ENCODE measurements at places on chromosomes 2 and 18. TPM values are rescaled to one million over a fixed set of nuclear protein-coding genes. Genes with fewer than 3 reads are reported as not detected.
A peak's percentile ranks its signal among the peaks of the same experiment; 100 is the strongest.

RFX8 gene
- total RNA-seq, result 2.3 TPM

AQP12B gene
- total RNA-seq, result not detected

RGPD3 gene
- not detected for total RNA-seq

NT5C1B gene
- not detected for total RNA-seq

CHRNG gene
- total RNA-seq, result not detected

PKP4 gene
- total RNA-seq, result 40.6 TPM

CABLES1 gene
- total RNA-seq, result 2.1 TPM

GALNT14 gene
- not detected for total RNA-seq

TBR1 gene
- total RNA-seq, result 0.05 TPM

L3MBTL4 gene
- not detected for total RNA-seq

LHCGR gene
- total RNA-seq, result not detected

GRCh38 chr2:197274349-197274748 is 36.2 kb downstream of the ANKRD44 start:
- H3K4me1 ChIP-seq, result peaks cover 65% of the 10 kb centered on the region
- H3K27me3 ChIP-seq, result no peaks in the 10 kb centered on the region
- peaks cover 35% of the 10 kb centered on the region for H3K36me3 ChIP-seq
- H3K27ac ChIP-seq, result no peak overlapping the region
- DNase-seq, result no peak

GRCh38 chr2:211439011-211439410 is 882.6 kb downstream of the CPS1 start:
- no peak overlapping the region for H3K27ac ChIP-seq
- no peaks in the 10 kb centered on the region for H3K36me3 ChIP-seq
- H3K27me3 ChIP-seq, result no peaks in the 10 kb centered on the region
- DNase-seq, result no peak
- H3K4me1 ChIP-seq, result no peaks in the 10 kb centered on the region
- no peak overlapping the region for H3K4me3 ChIP-seq

DNA sequence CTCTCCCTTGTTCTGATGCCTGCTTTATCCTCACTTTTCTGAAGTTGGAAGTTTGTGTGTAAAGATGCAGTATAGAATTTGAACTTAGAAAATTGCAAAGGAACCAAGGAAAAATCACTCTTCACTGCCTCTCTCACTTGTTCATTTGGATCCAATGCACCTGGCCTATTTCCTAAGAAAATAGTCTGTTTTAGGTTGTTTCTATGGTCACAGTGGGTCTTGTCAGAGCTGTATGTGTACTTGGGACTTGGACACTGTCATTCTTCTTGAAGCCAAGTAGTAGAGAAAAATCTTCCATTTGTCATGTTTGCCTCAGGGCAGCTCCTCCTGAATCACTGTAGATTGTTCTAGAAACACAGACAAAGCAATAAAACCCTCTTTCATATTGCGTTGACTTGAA is 80.3 kb upstream of the SESTD1 start:
- H3K27ac ChIP-seq, result no peak overlapping the region
- no peaks in the 10 kb centered on the region for H3K36me3 ChIP-seq
- H3K27me3 ChIP-seq, result no peaks in the 10 kb centered on the region
- H3K4me3 ChIP-seq, result no peak overlapping the region
- no peak for DNase-seq
- H3K4me1 ChIP-seq, result no peaks in the 10 kb centered on the region

DNA sequence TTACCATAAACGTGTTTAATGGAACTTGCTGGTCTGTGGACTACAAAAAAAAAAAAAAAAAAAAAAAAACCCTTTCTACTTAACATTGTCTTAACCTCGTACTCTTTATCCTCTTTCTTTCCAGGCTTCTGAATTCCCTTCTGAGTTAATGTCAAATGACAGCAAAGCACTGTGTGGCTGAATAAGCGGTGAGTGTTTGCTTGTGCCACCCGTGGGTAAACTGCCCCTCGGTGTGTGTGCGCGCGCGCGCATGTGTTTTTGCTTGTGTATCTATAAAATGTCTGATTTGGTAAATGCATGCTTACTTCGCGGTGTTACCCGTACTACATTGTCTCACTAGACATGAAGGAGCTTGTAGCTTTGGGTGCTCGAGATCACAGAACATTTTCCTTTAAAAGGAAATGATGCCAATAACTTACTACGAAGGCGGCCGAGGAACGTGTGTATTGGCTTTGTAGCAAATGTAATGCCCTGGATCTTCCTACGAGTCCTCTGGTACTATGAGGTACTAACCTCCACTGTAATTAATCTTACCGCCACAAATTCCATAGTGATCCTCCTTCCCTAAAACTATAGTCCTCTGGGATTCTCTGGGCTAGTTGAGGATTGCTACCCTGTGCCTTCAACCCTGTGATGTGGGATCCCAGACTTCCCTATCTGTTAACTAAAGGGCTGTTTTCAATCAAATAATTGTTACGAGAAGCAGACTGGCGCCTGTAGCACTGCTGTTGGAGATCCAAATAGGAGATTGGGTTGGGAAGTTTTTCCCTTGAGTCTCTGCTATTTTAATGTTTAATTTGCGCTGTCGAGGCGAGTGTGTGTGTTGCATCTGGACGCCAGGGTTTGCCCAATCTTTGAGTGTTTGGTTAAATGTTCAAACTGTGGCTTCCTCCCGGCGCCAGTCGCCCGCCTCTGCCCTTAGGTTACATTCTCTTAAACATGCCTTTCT is 1.1 kb downstream of the ID2 start:
- H3K27ac ChIP-seq, result peak overlapping the region; percentile 93
- peak; percentile 67 for DNase-seq
- peak overlapping the region; percentile 97 for H3K4me3 ChIP-seq
- H3K36me3 ChIP-seq, result peaks cover 27% of the 10 kb centered on the region
- H3K4me1 ChIP-seq, result peaks cover 24% of the 10 kb centered on the region

GRCh38 chr2:198453866-198454265 is 649.5 kb downstream of the PLCL1 start:
- no peak overlapping the region for H3K27ac ChIP-seq
- H3K4me1 ChIP-seq, result no peaks in the 10 kb centered on the region
- DNase-seq, result no peak
- no peak overlapping the region for H3K4me3 ChIP-seq

GRCh38 chr18:47246027-47246971 is 5.2 kb downstream of the SKOR2 start:
- peaks cover 71% of the 10 kb centered on the region for H3K27me3 ChIP-seq
- peak overlapping the region; percentile 48 for H3K27ac ChIP-seq
- peaks cover 3% of the 10 kb centered on the region for H3K4me1 ChIP-seq
- H3K4me3 ChIP-seq, result no peak overlapping the region
- H3K36me3 ChIP-seq, result peaks cover 9% of the 10 kb centered on the region
- no peak for DNase-seq

GRCh38 chr2:191773136-191773535 is 73.8 kb downstream of the CAVIN2 start:
- H3K4me3 ChIP-seq, result no peak overlapping the region
- H3K27ac ChIP-seq, result no peak overlapping the region
- peaks cover 5% of the 10 kb centered on the region for H3K27me3 ChIP-seq

DNA sequence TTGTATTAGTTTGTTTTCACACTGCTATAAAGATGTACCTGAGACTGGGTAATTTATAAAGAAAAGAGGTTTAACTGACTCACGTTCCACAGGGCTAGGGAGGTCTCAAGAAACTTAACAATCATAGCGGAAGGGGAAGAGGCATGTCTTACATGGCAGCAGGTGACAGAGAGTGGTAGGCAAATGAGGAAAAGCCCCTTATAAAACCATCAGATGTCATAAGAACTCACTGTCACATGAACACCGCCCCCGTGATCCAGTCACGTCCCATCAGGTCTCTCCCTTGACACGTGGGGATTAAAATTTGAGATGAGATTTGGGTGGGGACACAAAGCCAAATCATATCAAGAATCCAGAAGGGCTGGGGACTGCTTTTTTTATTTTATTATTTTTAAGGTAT is 120.0 kb downstream of the GALNT14 start:
- no peaks in the 10 kb centered on the region for H3K36me3 ChIP-seq
- DNase-seq, result no peak
- H3K27ac ChIP-seq, result no peak overlapping the region
- no peaks in the 10 kb centered on the region for H3K4me1 ChIP-seq
- H3K4me3 ChIP-seq, result no peak overlapping the region

- H3K4me3 ChIP-seq, result no peak overlapping the region
- no peaks in the 10 kb centered on the region for H3K27me3 ChIP-seq
- no peak for DNase-seq
- H3K36me3 ChIP-seq, result no peaks in the 10 kb centered on the region
- H3K4me1 ChIP-seq, result no peaks in the 10 kb centered on the region
- H3K27ac ChIP-seq, result no peak overlapping the region
Measured at GRCh38 chr2:132979339-132980093, 309.5 kb upstream of the LYPD1 start.

- H3K36me3 ChIP-seq, result no peaks in the 10 kb centered on the region
- no peak for DNase-seq
- no peak overlapping the region for H3K4me3 ChIP-seq
- no peaks in the 10 kb centered on the region for H3K27me3 ChIP-seq
- H3K4me1 ChIP-seq, result peaks cover 3% of the 10 kb centered on the region
Measured at GRCh38 chr18:78689606-78690005, 290.0 kb upstream of the SALL3 start.

DNA sequence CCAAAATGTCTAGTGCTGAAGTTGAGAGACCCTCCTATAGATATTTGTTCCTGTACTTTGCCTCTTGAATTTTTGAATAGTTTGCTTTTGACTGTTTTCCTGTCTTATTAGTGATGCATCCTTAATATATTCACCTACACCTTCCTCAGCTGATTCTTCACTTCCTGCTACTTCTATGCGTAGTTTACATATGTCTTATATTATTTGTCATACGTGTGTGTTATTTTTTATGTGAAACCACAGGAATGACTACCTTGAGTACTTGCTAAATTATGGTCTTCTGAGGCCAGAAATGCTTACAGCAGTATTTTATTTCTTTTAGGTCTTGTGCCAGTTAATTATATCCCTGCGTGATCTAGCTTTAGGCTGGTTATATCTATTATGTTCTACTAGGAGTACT is 9.9 kb downstream of the UBE2E3 start:
- no peak overlapping the region for H3K4me3 ChIP-seq
- H3K27me3 ChIP-seq, result no peaks in the 10 kb centered on the region
- DNase-seq, result no peak
- H3K4me1 ChIP-seq, result peaks cover 6% of the 10 kb centered on the region
- no peak overlapping the region for H3K27ac ChIP-seq

DNA sequence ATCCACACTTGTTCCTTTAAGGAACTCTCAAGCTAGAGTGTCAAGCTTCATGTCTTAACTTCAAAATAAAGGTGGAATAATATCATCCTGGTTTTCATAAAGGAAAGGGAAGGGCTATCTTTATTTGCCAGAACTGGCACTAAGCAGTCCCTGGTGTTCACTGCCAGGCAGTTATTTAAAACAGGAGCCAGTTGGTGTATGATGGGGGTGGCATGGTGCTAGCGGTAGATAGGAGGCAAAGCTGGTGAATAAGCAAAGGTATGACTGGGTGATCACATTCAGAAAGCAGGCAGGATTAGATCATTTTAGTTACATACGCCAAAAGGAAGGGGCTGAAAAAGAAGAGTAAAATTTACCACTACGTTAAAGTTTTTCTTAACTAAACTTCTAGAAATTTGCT is 776.3 kb downstream of the BCL11A start:
- H3K36me3 ChIP-seq, result no peaks in the 10 kb centered on the region
- DNase-seq, result no peak
- no peak overlapping the region for H3K4me3 ChIP-seq
- no peaks in the 10 kb centered on the region for H3K4me1 ChIP-seq
- H3K27me3 ChIP-seq, result no peaks in the 10 kb centered on the region

- no peak for DNase-seq
- no peaks in the 10 kb centered on the region for H3K36me3 ChIP-seq
- no peak overlapping the region for H3K4me3 ChIP-seq
- no peak overlapping the region for H3K27ac ChIP-seq
- H3K4me1 ChIP-seq, result peaks cover 7% of the 10 kb centered on the region
Measured at GRCh38 chr2:71460595-71461303, 7.4 kb downstream of the DYSF start.

DNA sequence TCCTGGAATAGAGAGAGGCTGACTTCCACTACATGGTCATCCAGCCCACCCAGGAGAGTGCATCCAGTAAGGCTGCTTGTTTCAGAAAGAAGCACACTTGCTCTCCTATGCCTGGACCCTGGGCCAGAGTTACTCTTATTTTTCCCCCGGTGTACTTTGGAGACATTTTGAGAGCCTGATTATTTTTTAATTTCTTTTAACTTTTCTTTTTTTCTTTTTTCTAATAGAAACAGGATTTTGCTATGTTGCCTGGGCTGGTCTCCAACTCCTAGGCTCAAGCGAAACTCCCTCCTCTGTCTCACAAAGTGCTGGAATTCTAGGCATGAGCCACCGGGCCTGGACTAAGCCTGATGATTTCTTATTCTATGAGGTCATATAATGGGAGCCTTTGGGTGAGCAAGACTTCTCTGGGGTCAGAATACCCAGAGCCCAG is 62.2 kb downstream of the RPL37A start:
- H3K4me1 ChIP-seq, result no peaks in the 10 kb centered on the region
- H3K27ac ChIP-seq, result no peak overlapping the region
- H3K27me3 ChIP-seq, result peaks cover 6% of the 10 kb centered on the region
- no peaks in the 10 kb centered on the region for H3K36me3 ChIP-seq
- no peak for DNase-seq

- no peaks in the 10 kb centered on the region for H3K36me3 ChIP-seq
- no peak overlapping the region for H3K27ac ChIP-seq
- no peak overlapping the region for H3K4me3 ChIP-seq
- H3K4me1 ChIP-seq, result no peaks in the 10 kb centered on the region
- no peaks in the 10 kb centered on the region for H3K27me3 ChIP-seq
Measured at GRCh38 chr2:120851116-120851773, 115.6 kb downstream of the GLI2 start.

DNA sequence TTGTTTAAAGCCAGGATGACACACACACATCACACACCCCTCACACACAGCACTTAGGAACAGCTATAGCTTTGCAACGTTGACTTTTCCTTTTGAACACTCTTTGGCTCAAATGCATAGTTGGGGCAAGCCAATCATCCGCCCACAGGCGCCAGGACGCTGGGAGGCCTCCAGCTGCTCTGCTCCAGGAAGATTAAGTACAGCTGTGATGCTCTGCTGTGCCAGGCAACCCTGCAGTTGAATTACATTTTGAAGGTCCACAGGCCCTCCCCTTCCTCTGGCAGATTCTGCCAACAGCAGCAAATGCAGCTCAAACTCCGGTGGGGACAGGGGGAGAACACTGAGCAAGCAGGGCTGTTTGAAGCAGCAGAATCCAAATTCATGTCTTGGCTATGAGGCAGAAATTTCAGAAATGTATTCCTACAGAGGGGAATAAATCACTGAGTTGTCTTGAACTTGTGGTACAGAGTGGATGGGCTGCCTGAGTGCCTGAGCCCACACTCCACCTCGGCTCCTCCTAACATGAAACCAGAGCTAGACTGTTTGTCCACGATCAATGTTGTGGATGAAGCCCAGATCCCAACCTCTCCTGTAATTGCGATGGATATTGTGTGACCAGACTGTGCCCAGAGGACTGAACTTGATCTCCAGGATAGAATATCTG is 86.5 kb upstream of the PPP1CB start:
- H3K27me3 ChIP-seq, result no peaks in the 10 kb centered on the region
- no peak for DNase-seq
- no peaks in the 10 kb centered on the region for H3K36me3 ChIP-seq
- H3K4me3 ChIP-seq, result no peak overlapping the region
- H3K4me1 ChIP-seq, result no peaks in the 10 kb centered on the region

GRCh38 chr18:79378536-79379250 is 17.0 kb upstream of the NFATC1 start:
- no peak overlapping the region for H3K27ac ChIP-seq
- H3K36me3 ChIP-seq, result no peaks in the 10 kb centered on the region
- DNase-seq, result peak; percentile 75
- peaks cover 6% of the 10 kb centered on the region for H3K4me1 ChIP-seq
- no peaks in the 10 kb centered on the region for H3K27me3 ChIP-seq

GRCh38 chr2:102434655-102435381 is 11.9 kb downstream of the IL18RAP start:
- H3K36me3 ChIP-seq, result peaks cover 46% of the 10 kb centered on the region
- DNase-seq, result no peak
- H3K4me1 ChIP-seq, result peaks cover 37% of the 10 kb centered on the region
- H3K4me3 ChIP-seq, result no peak overlapping the region

Measured in activated CD8-positive, alpha-beta memory T cell treated with anti-CD3 and anti-CD28 coated beads, Interleukin-2, amount 10 ng/mL, durations not matched to agents 7 days and 5 days (primary cell).